ENCODE measurements at places on chromosomes 6 and 20.
A peak's percentile ranks its signal among the peaks of the same experiment; 100 is the strongest.

GRCh38 chr6:1435806-1436205, 46.4 kb downstream of the FOXF2 start:
- no peak for DNase-seq

DNA sequence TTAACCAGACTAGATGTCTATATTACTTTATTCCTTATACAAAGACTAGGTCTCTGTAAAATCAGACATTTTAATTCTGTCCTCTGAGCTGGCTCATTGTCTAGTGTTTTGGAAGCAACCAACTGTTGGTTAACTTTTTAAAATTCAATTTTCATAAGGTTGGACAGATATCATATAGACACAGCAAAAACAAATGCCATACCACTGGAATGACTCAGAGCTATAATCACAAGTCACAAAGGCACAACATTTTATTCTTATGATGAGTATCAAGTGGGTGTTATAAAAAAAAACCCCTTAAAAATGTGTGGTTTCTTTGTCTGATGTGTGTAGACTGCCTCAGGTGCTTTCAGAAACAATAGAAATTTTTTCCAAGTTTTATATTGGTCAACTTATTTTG, 296.2 kb upstream of the MARCKS start:
- DNase-seq: no peak

DNA sequence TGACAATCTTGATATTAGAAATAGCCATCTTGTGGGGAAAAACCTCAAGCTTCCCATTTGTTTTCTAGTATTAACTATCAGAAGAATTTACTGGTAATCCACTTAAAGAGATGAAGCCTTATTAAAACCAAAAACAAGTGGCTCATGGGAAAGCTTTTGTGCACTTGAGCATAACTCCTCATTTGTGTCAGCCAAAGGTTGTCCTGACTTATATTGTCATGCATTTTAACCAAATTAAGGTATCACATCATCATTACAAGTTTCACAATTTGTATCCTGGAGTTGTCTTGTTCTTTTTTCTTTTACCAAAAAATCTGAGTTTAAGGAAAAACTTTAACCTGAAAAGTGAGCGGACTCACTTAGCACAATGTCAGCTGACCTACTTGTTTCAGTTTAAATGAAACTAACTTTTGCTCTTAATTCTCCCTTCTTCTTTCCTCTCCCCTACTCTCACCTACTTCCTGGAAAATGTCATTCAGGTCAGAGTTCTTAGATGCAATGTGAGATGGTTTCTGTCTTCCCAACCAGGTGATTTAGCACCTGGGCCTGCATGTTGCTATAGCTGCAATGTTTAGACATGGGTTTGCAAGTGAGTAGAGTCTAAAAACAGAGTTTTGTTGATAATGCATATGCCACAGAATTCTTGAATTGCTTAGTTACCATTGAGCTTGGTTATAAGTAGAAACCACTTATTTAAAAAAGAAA, 82.8 kb downstream of the TNFAIP3 start:
- no peak for DNase-seq

GRCh38 chr6:133047065-133047665, 194.0 kb upstream of the EYA4 start:
- DNase-seq: no peak

DNA sequence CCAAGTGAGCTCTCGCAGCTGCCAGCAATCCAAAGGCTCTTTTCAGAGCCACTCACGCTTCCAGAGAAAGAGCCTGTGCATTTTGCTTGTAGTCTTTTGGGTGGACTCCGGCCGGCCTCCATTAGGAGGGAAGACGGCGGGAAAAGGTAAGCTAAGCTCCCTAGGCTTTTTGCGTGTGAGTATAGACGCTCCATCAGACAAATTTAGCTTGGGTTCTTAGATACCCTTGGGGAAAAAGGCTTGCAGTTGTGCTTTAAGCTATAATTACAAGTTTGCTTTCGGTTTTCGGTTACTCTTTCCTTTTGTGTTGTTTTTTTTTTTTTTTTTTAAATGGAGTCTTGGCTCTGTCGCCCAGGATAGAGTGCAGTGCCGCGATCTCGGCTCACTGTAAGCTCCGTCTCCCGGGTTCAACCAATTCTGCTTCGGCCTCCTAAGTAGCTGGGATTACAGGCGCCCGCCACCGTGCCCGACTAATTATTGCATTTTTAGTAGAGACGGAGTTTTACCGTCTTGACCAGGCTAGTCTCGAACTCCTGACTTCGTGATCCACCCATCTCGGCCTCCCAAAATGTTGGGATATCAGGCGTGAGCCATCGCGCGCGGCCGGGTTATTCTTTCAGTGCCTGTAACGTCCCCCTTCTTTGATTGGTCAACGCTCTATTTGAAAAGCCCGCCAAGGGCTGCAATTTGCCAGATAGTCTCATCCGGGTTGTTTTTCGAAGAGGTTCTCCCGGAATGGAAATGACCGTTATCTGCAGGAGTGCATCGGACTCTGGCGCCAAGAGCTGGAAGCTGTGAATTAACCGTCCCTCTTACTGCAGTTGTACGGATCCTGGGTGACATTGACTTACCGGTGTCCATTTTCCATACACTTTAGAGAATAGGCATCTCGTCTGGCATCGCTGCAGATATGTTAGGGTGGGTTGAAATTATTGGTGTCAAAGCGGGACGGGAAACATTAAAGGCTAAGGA, 18.1 kb downstream of the OR2B2 start:
- DNase-seq: peak; percentile 93

DNA sequence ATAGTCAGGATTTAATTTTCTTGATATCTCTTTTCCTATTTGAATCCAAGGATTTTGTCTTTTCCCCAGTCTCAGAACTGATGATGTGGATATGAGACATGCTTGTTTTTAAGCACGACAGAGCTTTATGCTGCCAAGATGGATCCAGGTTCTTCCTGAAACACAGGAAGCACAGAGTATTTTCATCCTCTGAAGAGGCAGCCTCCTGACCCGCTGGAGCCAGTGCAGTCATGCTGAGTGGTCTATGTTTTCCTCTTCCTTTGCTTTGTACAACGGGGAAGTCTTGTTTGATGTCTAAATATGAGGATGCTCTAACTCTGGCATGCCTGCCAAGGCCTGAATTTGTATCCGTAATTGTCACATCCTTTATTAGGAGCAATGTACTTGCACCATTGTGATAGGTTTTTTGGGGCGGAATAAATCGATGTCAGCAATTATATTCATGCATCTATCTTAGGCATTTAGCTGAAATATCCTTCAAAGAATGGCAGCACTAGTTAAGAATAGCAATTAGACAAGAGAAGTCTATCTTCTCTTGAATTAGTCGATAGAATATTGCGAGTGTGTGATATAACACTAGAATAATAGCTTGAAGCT, 407.1 kb upstream of the JAG1 start:
- no peak for DNase-seq

DNA sequence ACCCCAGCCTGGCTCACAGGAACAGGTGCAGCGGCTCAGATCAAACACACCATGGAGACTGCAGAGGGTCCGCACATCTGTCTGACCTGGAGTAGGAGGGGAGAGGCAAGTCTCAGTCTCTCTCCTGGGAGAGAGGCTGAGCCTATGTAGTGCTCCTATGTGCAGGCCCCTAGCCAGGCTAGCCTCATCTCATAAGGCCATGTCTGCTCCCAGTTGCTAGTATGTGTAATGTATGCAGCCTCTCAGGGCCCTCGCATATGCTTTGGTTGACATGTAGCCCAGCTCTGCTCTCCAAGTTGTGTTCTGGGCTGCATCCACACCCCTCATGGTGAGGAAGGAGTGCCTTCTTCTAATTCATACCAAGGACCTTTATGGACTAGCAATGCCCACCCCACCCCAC, 11.8 kb downstream of the TNXB start:
- no peak for DNase-seq

- no peak for DNase-seq
Measured at GRCh38 chr20:25218492-25218891, 23.0 kb downstream of the ENTPD6 start.

Measured in posterior cingulate gyrus (tissue), 11 donors.